ENCODE measurements at places on chromosomes 5 and 9.

DNA sequence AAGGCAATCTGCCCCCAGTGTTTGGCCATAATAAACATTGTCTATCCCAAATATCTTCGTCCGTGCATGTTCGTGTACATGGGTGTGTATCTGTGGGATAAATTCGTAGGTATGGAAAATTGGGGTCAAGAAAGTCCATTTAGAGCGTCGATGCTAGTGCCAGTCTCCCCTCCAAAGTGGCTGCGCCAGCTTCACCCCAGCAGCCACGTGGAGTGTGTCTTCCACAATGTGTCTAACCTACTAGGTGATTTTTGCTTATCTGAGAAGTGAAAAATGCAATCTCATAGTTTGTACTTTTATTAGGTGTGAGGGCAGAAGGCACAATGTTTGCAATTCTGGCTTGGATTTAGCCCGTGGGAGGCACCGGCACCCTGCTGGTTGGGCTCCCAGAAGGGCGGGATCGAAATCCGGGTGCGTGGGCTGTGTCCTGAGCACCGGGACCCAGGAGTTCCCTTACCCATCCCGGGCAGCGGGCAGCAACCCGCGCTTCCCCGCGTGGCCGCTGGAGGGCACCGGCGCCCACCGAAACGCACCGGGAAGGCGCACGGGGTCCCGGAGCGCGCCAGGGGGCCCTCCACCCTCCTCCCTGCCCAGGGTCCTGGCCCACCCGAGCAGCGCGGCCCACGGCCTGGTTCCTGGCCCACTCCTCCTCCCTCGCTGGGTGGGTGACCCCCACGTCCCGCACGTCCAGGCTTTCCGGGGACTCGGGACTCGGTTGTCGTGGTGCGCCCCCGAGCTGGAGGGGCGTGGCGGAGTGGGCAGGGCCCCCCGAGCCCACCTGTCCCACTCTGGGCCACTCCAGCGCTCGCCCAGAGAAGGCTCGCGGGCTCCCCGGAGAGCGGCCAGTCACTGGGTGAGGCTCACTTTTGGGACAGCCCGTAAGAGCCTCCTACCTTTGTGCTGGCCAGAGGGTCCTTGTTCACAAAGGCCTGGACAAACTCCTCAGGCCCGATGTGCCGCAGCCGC, 55.4 kb upstream of the RNF130 start:
- no peak for DNase-seq

DNA sequence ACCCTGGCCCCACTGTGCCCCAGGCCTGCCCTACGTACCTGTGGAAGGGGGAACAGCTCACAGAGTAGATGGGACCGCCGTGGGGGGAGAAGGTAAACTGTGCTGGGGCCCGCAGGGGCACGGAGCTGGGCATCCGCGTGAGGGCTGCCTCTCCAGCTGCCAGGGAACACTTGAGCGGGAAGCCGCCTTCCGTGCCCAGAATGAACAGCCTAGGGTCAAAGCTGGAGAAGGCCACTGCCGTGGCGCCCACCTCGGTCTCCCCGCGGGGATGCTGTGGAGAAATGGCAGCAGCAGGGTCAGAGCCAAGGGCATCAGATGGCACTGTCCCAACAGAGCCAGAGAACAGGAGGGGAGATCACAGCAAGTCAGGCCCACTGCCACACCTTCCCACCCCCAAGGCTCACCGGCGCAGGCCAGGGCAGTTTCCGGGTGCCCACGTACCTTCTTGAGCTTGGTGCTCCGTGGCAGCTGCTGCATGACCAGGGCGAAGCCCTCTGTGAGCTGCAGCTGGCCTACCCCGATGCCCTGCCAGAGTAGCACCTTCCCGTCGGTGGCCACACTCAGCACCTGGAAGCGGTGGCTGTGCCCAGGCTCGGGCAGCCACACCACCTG, 21.9 kb downstream of the DYNC2I2 start:
- no peak for DNase-seq

DNA sequence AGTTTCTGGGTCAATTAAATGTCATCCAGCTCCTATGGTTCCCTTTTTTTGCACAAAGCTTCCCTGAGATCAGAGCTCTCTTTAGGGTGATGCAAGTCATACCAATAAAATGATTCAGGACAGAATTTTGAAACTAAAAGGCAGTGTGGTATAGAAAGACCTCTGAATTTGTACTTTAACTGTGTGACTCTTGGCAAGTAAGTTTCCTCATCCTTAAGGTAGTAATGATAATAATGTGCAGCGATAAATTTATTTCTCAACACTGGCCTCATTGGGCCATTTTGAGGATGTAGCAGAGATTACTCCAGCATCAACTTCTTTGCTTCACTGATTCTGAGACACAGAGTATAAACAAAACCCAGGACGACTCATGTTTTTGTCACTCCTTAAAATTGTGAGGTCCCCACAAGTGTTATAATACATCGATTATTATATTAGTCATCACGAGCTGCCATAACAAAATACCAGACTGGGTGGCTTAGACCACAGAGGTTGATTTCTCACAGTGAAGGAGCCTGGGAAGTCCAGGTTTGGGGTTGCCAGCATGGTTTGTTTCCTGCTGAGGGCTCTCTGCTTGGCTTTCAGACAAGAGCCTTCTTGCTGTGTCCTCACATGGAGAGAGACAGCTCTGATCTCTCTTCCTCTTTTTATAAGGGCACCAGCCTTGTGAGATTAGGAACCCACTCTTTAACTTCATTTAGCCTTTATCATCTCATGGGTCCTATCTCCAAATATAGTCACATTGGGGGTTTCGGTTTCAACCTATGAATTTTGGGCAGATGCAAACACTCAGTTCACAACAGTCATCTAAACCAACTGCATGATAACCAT, 293.0 kb downstream of the ZNF608 start:
- no peak for DNase-seq

GRCh38 chr9:131264231-131264630, 12.1 kb downstream of the FAM78A start:
- no peak for DNase-seq

DNA sequence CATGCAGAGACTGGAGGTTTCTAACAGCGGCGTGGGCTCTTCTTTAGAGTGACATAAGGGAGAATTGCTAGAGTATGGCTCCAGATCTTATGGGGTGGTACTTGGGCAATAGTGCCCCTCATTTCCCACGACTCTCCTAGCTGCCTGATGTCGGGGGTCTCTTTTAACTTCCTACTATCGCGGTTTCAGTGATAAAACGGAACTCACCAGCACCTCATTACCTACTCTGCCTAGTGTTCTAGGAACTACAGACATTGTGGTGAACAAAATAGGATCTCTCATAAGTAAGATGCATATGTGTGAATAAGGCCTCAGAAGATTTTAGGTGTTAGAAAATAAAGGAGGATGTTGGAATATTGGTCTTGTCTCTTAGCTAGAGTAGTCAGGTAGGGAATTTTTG, 1.1 kb downstream of the ICE1 start:
- no peak for DNase-seq

DNA sequence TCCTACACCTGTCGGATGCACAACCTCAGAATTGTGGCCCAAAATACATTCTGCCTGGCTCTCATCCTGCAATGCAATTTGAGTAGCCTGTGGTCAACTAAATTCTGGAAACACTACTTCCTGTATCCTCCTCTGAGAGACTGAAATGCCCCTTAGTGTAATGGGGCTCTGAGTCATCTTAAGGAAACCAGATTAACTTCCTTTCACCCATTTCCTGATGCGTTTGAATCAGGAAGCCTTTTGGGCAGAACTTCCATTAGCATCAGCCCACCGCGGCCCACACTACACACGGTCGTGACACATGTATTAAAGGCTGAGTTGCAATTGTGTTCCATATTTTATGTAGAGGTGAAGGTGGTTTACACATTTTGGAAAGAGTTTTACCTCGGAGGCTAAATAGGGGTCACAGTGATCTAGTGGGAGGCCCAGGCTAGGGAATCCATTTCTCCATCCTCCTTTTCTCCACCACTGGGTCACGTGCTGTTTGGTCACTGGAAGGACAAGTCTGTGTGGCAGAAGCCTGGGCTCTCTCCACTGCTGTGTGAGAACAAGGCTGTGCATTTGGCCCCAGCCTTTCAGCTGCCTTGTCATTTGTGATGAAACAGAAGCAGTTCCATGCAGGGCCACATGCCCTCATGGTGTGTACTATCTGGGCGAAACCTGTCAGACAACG, 55.9 kb downstream of the DAP start:
- no peak for DNase-seq

- no peak for DNase-seq
These were observed 18.5 kb upstream of the ARSI start for GRCh38 chr5:150321211-150321610.

GRCh38 chr9:28270156-28270555, 696.9 kb upstream of the C9orf72 start:
- DNase-seq = no peak

DNA sequence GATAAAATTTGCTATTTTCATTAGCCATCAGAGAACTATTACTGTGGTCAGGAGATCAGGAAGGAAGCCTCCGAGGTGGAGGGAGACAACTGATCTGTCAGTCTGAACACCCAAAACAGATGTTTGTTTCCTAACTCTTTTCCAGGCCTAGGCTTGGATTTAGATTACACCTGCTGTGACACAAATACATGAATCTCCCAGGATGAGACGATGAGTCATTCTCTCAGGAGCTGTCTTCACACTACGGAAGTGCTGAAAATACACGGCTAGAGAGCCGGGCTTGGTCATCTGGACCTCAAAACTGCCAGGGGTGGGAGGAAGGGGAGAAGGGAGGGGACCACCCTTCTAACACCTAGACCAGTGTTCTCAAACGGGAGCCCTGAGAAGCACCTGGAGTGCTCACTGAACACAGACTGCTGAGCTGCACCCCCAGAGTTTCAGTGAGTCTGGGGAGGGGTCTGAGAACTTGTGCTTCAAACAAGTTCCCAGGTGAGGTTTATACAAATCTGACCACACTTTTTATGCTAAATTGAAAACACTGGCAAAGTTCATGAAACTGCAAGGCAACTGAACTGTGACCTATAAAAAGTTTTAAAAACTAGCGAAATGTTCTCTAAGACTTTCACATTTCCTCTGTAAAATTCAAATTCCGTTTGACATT, 80.3 kb upstream of the EQTN start:
- no peak for DNase-seq

DNA sequence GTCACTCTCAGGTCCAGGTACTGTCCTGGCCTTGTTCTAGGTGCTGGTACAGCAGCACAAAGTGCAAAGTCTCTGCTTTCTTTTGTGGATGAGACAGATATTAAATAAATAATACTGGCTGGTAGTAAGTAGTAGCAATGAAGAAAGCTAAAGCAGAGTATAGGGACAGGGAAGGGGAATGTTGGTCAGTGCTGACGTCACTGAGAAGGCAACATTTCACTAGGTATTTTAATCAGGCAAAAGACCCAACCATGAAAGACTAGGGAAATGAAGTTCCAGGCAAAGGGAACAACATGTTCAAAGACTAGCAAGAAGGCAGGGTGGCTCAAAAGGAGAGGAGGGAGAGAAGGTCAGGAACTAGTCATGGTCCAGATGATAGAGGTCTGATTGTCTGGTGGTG, 388.2 kb downstream of the YTHDC2 start:
- no peak for DNase-seq

DNA sequence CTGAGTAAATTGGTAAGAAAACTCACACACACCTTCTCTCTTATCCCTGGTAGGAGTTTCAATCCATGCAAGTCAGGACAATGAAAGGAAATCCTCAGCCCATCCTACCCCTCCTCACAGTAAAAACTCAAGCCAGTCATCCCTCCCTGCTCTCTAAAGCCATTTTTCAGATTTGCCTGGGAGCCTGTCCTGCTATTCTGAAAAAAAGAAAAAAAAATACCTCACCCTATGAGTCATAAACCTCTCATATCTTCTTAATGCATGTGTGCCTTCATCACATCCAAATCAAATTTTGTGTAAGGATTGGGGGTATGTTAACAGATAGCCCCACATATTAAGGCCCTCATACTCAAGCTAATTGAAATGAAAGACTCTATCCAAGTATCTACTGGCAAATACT, 14.1 kb downstream of the UGT3A2 start:
- no peak for DNase-seq

DNA sequence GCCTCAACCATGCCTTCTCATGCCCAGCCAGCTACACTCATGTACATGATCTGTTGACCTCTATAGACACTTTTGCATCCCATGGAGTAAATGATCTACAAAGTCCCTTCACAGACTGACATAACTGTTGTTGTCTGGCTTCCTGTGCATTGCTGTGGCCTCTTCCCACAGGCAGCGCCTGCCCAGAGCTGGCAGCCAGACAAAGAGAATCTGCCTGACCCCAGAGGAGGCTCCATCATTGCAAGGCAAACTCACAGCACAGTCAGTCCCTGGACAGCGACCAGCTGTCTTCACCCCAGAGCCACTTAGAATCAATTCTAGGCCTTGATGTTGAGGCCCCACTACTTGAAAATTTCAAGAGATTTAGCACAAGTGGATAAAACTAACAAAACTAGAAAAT, 65.5 kb downstream of the INSYN2B start:
- no peak for DNase-seq
